Calu3 (cell line): ENCODE measurements at places on chromosomes 12 and 14.

- no peak for DNase-seq
Observed at GRCh38 chr12:31033146-31033545, 40.5 kb upstream of the DDX11 start.

- DNase-seq: no peak
Observed at GRCh38 chr14:50855558-50855957, 16.3 kb upstream of the ABHD12B start.

DNA sequence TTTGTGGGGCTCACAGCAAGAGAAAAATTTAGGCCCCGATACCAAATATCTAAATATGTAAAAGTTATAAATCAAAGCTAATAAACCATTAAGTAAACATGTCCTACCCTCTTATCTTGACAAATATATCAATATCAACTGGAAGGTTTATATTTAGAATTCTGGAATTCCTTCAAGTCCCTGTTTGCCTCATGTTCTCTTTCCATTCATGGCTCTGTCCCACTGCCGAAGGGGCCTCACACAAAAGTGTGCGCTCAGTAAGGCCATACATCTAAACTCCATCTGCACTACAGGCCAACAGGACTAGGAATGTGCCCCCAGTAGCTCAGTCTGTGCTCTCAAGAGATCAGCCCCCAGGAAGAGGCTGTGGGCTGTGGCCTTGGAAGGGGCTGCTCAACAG lies 10.6 kb upstream of the ATP5MC2 start:
- DNase-seq: no peak

- DNase-seq: no peak
Observed at GRCh38 chr12:26845984-26846383, 13.0 kb upstream of the ITPR2 start.

GRCh38 chr12:72095025-72095424 lies 156.4 kb downstream of the TPH2 start:
- no peak for DNase-seq

GRCh38 chr12:51187370-51187987 lies 14.5 kb upstream of the TFCP2 start:
- DNase-seq: no peak

GRCh38 chr14:54725998-54726397 lies 159.1 kb downstream of the SAMD4A start:
- DNase-seq: no peak

- DNase-seq: peak; percentile 12
Observed at GRCh38 chr12:96136161-96136560, 58.0 kb upstream of the ELK3 start.

DNA sequence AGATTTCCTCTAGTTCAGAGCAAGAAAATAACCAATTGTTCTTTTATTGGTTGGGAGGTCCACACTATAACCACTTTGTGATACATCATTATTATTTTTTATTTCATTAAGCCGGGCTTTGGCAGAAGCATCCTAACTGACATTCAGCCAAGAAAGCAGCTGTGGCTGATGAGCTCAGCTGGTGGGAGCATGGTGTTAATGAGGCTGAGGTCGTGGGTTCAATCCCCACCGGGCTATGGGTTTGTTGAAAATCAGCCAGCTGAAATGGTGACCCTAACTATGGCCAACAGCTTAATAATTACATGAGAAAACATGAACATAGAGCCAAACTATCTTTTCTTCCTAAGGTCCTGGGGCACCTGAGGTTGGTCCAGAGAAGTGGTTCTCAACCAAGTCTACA lies 378.2 kb downstream of the GLT1D1 start:
- no peak for DNase-seq
